H4 (cell line): ENCODE measurements at places on chromosomes 6 and 20. TPM values are rescaled to one million over a fixed set of nuclear protein-coding genes. Genes with fewer than 3 reads are reported as not detected.
A peak's percentile ranks its signal among the peaks of the same experiment; 100 is the strongest.

RGL2 gene
- total RNA-seq = 14.7 and 17.5 TPM in 2 replicates

CGA gene
- total RNA-seq = not detected in 2 replicates

IL17F gene
- not detected in 2 replicates for total RNA-seq

TSBP1 gene
- not detected in 2 replicates for total RNA-seq

LMBRD1 gene
- 34.6 and 42.9 TPM in 2 replicates for total RNA-seq

IMPG1 gene
- 0.14 TPM in 1 of 2 replicates, not detected in the other for total RNA-seq

DNA sequence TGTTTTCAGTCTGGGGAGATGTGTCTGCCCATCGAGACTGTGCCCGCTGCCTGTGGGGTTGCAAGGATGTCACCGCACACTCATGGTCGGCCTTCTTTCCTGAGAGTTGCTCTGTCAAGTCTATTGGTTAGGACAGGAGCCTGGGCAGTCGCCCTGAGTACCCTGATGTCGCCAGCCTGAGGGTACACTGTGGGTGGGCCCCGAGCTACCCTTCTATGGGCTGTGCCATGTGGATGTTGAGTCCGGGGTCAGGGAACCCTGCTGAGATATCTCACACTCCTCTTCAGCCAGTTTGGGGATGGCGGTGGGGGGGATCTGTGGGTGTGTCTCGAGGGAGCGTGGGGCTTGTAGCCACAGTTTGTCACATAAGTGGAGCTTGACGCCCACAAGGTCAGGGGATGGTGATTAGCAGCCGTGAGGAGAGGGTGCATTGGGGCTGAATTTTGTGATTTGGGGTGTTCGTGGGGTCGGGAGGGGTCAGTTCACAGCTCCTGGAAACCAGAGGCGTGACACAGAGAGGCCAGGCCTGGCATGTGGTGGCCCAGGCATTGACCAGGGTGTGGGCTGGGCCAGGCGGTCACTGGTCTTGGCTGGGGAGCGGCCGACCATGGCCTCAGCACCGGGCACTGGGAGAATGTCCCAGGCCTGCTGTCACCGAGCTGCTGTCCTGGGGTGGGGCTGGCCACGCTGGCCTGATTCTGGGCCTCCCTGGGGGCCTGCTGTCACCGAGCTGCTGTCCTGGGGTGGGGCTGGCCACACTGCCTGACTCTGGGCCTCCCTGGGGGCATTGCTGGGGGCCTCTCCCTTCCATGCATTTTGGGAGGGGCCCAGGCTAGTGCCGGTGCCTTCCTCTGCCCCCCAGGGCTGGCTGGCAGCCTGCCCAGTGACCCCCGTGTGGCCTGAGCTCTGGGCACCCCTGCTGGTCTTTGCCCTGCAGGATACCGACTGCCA is 1.6 kb upstream of the NPBWR2 start:
- no peak for DNase-seq

DNA sequence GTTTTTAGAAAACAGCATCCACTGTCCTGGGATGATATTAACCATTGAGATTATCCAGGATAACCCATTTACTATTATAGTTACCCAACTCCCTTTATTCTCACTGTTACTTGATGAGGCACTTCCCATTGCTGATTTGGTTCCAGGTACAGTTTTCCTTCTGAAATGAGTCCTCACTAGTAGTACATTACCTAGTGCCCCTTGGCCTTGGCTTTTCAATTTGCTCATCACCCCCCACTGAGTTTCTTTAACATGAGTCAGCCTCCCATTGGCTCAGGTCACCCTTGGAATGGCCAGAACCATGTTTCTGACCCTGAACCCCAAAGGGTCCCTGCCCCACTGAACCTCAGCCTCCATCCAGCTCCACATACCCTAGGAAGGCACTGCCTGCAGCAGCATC is 28.4 kb downstream of the MDGA1 start:
- DNase-seq = no peak

GRCh38 chr20:58566981-58567380 is 51.8 kb upstream of the APCDD1L start:
- DNase-seq = no peak

DNA sequence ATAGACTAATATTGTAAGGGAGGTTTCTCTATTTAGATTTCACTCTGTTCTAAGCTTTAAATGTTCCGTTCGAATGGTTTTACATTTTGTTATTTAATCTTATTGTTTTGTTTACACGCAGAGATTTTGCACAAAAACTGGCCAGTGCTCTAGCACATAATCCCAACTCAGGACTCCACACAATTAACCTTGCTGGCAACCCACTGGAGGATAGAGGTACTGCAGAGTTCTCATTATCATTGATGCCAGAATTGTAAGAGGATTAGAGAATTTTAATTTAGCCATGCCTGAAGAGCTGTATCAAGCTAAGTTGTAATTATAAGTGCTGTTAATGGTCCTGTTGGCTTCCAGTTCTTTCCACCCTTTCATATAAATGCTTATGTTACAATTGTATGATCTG is 179.7 kb upstream of the SCGN start:
- DNase-seq = no peak

DNA sequence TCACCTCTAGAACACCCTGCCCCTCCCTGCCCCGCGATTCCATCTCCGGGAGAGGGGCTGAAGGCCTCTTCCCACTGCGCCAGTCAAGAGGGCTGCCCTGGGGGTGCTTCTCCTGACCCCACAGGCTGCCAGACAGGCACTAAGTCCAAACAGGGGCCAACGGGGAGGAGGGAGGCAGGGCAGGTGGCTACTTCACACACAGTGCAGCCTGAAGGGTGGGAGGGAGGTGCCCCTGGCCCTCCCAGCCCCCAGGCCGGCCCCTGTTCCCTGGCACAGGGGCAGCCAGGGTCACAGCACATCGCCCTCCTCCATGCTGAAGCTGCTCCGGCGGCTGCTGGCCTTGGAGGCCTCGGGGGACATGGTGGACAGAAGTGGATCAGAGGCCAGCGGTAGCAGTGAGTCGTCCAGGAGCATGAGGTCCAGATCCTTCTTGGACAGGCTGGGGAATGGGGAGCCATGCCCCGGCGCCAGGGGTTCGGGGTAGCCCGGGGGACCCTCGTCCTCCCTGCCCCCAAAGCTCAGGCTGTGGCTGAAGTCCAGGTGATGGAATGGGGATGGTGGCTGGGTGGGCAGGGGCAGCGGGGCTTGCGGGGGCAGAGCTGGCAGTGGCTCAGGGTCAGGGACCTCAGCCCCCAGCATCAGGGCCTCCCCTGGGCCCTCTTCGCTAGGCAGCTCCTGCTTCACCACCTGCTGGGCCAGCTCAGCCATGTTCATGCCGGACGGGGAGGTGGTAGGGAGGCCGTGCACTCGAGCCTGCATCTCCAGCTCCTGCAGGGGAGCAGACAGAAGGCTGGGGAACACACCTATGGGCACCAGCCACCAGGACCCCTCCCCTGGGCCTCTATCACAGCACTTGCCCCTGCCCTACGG is 46.3 kb downstream of the MDFI start:
- no peak for DNase-seq

GRCh38 chr20:1320902-1321653 is 7.9 kb downstream of the SDCBP2 start:
- DNase-seq = no peak

GRCh38 chr6:45704056-45704800 is 311.4 kb downstream of the CLIC5 start:
- DNase-seq = no peak

DNA sequence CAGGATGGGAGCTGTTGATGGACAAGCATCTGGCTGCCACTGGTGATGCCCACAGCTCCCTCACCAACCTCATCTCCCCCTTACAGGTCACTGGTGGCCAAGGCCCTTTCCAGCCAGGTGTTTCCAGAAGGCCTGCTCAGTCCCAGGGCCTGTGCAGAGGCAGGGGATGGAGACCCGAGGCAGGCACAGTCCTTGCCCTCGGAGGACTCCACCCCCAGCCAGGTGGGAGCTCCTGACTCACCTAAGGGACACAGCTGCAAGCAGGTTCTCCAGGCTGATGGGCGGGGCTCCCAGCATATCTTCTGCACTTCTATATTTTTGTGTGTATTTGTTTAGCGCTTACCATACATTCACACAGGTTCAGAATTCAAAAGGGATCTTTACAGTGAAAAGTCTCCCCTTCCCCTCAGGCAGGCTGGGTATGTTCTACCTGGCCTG is 17.4 kb downstream of the PRPH2 start:
- DNase-seq = no peak

DNA sequence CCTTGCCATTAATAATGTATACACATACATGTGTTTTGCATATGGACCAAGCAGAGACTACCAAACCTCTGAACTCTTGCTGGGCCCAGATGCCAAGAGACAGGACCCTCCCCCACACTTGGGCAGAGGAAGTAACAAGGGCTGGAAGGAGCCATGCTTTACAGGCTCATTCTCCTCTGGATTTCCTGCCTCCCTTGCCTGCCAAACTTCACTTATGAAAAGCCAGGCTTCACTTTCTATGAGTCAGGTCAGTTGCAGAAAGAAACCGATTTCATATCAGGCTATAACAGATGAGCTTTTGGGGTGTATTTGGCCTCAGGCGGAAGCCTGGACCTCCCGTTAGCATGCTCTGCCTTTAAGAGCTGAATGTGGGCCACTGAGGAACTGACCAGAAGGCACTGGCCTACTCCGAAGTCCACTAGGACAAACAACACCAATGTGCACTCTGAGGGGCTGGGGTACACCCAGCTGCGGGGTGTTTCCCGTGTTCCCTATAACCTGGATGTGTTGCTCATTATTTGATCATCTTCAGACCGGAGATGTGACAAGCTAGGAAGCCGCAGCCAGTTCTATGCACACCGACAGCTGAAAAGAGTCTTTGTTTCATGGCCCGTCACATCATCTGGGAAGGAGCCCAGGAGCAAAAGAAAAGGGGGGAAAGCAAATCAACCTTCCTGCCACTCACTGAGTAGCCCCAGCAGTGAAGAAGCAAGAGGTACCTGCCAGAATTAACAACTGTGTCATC is 28.5 kb downstream of the HAO1 start:
- no peak for DNase-seq

DNA sequence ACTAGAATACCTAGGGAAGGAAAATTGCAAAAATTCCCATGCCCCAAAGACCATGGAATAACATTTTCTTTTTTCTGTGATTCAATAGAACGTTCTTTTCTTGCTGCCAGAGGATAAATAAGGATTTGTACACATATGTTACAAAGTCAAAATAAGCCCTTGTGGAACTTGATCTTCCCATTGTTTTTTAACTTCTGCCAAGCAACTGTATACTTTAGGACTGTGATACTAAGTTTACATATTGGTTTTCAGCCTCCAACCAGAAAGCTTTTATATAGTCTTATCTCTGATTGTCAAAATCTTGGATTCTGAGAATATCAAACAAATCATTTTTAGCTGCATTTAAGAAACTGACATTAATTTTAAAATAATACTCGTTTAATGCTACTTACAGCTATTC is 84.6 kb downstream of the HMGCLL1 start:
- DNase-seq = no peak

DNA sequence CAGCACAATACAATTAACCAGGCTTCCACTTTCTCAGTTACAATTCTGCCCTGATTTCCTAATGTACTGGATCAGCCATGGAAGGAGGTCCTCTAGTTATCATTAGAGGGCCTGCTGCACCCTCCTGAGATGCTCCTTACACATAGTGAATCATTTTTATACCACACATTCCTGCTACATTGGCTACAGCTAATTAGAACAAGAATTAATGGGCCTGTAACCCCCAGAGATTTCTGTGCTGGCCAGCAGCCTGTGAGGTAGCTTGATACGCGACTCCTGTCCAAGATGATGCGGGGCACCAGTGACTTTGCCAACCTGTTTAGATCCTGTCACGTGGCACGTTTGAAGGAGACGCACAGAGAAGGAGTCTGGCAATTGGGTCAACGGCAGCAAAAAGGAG is 422.8 kb downstream of the EPM2A start:
- no peak for DNase-seq

GRCh38 chr20:5657190-5657875 is 92.9 kb upstream of the SHLD1 start:
- DNase-seq = peak; percentile 93

DNA sequence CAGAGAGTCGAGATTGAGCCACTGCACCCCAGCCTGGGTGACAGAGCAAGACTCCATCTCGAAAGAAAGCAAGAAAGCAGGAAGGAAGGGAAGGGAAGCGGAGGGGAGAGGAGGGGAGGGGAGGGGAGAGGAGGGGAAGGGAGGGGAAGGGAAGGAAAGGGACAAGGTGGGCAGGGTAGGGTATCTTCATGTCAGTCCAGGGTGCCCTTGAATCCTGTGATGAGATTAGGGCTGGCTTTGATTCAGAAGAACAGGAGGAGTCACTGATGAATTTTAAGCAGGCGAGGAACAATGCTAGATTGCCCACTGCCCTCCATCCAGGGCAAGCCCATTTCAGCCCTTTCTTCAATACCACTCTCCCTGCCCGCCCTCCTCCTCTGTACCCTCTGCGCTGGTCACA is 35.0 kb upstream of the EPB41L1 start:
- no peak for DNase-seq

DNA sequence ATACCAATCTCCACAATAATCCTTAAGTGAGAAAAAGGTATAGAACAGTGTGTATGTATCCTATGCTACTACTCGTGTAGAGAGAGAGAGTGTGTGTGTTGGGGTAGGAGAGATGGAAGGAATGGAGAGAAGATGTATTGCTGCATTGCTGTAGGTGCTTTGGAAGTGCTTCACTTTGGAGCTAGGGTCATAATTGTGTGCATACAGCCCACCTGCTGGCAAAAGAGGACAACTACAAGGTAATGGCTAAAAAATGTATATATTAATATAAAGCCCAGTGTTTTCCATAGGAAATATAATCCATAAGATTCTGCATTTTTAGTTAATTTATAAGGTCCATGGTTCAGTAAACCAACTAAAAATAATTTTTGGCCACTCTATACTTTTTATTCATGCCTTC is 36.1 kb downstream of the SERAC1 start:
- peak; percentile 19 for DNase-seq

- no peak for DNase-seq
Observed at GRCh38 chr6:20198775-20199174, 13.5 kb downstream of the MBOAT1 start.

DNA sequence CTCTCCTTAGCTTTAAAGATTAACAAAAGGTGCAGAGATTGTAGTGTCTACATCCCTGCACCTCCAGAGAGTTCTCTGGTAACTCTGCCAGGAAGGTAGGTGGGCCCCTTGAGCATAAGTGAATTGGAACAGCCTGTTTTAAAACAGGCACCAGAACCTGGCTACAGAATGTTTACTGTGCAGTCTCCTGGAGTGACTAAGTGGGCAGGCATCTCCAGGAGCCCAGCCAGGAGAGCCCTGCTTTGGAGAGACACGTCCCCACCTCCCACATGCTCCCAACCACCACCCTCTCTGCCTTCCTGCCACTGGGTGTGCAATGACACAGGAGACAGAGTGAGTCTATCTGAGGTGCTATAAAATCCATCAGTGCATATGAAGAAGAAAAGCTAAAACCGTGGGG is 110.3 kb upstream of the EYA4 start:
- peak; percentile 75 for DNase-seq

DNA sequence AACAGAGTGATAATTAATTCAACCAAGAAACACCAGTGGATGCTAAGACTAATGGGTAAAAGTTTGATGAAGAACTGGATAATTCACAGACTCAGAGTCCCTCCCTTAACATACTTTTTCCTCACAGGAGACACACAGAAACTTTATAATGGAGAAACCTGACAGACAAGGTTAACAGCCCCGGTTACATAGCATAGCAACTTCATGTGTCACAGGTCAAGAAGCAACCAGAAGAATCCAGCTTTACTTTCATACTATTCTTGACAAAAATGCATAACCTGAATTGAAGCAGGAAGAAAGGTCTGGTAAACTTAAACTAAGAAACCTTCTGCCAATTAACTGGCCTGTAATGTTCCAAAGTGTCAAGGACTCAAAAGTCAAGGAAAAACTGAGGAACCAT is 375.9 kb downstream of the RNF144B start:
- no peak for DNase-seq

GRCh38 chr6:17038316-17038715 is 63.5 kb upstream of the STMND1 start:
- no peak for DNase-seq

GRCh38 chr6:21375151-21376116 is 218.1 kb upstream of the SOX4 start:
- DNase-seq = no peak
